AG09319 (cell line): ENCODE measurements at places on chromosomes 13 and 19.

DNA sequence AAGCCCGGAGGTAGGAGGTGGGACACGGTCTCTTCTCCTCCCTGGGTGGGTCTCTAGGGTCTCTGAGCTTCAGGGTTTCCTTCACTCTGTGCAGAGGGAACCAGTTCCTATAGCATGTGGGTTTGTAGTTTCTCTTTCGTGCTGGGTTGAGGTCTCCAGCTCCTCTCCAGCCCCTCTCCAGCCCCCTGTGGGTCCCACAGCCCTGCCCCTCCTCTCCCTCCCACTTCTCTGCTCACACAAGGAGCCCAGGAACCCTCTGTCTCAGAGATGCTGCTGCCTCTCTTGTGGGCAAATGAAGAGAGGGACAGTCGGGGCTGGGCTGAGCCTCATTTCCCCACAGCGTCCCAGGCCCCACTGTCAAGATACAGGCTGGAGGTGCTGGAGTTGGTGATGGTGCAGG is 1.4 kb downstream of the SIGLEC7 start:
- no peak for DNase-seq

DNA sequence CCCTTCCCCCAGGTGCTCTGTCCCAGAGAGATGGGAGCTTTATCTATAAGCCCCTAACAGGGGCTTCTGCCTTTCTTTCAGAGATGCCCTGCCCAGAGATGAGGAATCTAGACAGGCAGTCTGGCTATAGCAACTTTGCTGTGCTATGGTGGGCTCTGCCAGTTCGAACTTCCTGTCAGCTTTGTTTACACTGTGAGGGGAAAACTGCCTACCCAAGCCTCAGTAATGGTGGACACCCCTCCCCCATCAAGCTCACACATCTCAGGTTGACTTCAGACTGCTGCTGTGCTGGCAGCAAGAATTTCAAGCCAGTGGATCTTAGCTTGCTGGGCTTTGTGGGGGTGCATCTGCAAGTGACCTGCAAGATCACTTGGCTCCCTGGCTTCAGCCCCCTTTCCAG is 21.5 kb downstream of the CYSLTR2 start:
- no peak for DNase-seq

GRCh38 chr13:35836446-35836845 is 294.7 kb downstream of the DCLK1 start:
- DNase-seq: no peak

DNA sequence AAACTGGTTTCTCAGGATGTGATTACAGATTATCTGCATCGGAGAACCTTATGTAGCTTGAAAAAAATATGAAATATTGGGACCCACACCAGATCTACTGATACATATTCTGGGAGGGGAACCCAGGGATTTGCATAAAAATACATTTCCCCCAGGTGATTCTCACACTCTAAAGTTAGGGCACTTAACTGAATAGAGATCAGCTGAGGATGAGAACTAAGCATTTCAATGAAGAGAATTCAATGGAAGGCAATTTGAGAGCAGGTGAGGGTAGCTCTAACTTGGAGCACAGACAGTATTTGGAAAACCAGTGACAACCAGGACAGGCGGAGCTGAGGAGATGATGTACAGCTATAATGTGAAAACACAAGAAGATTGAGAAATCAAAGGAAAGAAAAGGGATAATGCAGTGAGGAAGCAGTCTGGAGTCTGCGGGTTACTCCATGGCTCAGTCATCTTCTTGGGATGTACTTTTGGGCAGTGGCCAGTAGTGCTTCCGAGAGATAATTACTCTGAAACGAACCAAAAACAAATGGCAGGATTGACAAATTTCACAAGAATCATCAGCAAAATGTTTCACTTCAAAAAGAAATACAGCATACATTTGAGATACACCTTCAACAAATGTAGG is 6.1 kb upstream of the OXGR1 start:
- DNase-seq: no peak

GRCh38 chr19:42403586-42403985 is 13.5 kb upstream of the CNFN start:
- DNase-seq: no peak

- no peak for DNase-seq
Measured at GRCh38 chr13:30851697-30852096, 54.4 kb upstream of the MEDAG start.

DNA sequence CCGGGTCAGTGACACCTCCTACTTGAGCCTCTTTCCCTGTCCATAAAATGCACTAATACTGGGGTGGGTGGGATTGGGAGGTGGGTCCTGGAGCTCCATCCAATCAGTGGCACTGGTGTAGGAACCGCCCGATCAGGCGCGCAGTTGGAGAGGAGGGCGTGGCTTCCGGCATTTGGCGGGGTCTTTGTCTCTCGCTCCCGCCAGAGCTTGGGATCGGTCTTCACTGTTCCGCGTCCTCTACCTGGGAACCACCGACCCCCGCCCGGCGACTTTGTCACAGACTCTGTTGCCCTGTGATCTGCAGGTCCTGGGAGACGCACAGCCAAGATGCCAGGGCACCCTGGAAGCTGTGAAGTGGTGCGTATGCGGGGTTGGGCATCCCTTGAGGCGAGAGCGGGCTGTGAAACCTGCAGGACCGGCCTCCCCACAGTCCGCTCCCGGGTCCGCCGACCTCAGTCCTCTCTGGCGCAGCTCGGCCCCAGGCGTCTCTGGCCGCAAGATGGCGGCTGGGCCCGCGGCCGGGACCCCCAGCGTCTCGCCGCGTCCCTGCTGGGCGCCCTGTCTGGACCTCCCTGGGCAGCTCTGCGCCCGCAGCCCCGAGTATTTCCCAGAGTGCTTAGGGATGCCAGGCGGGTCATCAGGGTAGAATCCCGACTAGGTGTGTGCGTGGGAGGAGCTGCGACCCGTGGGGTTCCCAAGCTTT is 41.6 kb upstream of the ZNF730 start:
- DNase-seq: no peak

DNA sequence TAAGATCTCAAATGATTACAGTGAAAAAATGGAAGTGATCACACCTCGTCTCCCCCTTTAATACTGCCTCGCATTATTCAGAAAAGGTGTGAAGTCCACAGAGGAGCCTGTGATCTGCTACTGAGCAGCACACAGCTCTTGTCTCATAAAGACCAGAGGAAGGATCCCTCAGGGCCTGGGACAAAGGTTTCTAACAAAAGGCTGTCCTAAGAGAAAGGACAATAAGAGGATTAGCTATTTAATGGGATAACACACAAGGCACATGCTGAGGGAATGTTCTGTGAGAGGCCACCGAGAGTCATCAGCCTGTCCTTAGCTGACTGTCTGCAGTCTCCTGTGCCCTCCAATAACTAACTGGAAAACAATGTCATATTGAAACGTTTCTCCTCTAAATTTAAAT is 26.7 kb downstream of the EBPL start:
- DNase-seq: no peak

GRCh38 chr19:38699647-38700349 is 44.5 kb downstream of the CAPN12 start:
- DNase-seq: no peak

- DNase-seq: no peak
Measured at GRCh38 chr13:34900288-34900739, 41.8 kb upstream of the NBEA start.

GRCh38 chr13:63190742-63191141 is 1775.1 kb upstream of the PCDH20 start:
- DNase-seq: no peak

DNA sequence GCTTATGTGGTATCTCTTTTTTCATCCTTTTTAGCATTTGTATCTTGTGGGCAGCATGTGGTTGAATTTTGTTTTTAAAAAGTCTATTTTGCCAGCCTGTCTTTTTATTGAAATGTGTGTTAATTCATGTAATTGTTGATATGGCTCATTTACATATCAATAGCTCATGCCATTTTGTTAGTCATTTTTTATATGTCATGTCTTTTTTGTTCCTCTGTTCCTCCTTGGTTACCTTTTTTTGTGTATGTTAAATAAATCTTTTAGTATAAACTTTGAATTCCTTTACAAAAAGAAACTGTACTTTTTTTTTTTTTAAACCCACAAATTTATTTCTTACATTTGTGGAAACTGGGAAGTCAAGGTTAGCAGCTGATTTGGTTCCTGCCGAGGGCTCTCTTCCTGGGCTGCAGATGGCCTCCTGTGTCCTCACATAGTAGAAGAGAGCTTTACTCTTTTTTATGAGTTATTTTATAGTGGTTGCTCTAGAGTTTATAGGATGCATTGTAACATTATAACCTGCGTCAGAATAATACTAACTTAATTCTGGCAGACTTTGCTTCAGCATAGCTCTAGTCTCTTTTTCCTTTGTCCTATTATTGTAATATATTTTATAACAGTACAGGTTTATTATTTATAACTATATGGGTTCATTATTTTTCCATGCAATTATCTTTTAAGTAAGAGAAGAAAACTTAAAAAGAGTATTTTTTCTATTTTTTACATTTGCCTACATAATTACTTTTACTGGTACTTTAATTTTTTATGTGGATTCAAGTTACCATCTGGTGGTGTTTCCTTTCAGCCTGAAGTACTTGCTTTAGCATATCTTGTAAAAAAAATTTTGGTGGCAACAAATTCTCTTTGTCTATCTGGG is 86.3 kb downstream of the URI1 start:
- DNase-seq: no peak

DNA sequence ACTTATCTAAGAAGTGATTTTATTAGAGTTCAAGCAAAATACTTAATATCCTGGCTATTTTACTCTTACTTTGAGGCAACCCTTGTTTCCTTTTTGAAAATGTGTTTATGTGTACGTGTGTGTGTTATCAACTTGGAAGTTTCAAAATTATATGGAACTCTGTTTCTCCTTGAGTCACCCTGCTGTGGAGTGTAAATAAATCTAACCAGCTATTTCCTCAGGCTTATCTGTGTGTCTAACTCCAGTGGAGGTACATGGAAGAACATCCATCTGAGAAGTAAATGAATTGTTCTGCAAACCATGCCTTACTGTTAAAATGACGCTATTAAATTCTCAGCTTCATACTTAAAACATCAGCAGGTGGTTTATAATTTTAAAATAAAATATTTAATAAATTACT is 583.4 kb upstream of the SLITRK5 start:
- DNase-seq: no peak

GRCh38 chr19:4108767-4109625 is 14.9 kb downstream of the MAP2K2 start:
- no peak for DNase-seq

GRCh38 chr19:4206818-4207484 is 22.4 kb upstream of the EBI3 start:
- no peak for DNase-seq

GRCh38 chr13:91621963-91622362 is 223.5 kb downstream of the GPC5 start:
- DNase-seq: no peak

DNA sequence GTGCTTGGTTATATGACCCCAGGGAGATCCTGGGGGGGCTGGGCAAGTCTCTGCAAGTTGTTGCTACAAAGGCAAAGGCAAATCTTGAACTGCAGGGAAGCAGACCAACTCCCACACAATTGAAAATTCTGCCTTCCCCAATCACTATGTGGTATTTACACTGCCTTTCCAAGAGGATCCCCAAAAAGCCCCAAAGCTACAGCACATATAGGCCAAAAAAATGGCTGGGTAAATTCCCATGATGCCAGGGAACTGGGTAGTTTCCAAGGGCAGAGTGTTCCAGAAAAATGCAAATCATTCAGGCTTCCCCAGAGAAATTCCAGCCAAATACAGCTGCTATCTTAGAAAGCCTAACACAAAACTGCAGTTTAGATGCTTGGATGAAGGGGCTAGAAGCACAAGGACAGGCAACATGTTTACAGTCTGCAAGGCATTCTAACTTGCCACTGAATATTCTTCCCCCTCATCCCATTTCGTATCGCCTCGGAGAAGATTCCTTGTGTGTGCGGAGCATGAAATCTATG is 6.2 kb downstream of the FOXO1 start:
- DNase-seq: no peak
